NCI-H774 (cell line): ENCODE measurements at places on chromosomes 6 and 20.

DNA sequence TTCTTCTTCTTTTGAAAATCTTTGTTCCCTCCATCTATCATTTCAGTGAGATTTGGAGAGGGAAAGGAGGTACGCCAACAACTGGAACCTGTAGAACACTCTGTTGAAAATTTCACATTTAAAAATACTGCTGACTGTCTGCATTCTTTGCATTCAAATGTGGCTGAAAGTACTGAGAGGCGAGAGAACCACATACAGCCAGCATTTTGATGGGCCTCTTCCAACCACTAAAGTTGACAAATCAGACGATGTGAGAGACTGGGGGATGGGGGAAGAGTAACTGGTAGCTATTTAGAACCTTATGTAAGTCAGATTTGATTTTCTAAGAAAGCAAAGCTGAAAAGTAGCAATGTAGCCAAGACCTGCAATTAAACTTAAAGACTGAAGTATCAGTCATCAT is 77.5 kb downstream of the FKBP5 start:
- no peak for DNase-seq

DNA sequence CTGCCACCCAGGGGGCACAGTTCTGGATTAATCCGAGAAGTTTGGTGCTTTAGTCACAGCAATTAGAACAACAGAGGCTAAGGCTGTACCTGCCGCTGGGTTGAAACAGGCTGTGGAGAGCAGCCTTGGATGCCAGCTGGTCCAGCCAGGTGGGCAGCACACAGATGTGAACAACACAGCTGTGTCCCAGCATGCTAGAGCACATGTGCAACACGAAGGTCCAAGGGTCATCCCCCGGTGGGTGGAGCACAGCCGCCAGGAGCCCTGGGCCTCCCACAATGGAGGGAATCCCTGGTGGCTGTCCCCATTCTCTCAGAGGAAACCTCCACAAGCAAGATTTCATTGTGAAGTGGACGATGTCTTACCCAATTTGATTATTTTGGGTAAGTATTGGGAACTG is 99.2 kb upstream of the SYNDIG1 start:
- DNase-seq: no peak

DNA sequence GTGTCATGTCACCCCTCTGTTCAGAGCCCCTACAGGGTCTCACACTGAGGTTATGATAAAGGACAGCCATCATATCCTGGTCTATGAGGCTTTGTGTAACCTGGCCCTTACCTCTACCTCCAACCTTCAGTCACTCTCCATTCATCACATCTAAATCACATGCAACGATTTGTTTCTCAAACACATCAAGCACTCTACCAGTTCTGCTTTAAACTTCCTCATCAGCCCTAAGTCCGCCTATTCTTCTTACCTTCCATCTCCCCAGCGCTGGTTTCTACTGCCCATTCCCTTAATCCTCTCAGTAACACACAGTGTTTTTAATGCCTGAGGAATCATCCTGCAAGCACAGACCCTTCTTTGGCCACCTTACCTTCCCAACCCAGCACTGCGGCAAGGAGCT is 17.9 kb upstream of the BACH2 start:
- no peak for DNase-seq

DNA sequence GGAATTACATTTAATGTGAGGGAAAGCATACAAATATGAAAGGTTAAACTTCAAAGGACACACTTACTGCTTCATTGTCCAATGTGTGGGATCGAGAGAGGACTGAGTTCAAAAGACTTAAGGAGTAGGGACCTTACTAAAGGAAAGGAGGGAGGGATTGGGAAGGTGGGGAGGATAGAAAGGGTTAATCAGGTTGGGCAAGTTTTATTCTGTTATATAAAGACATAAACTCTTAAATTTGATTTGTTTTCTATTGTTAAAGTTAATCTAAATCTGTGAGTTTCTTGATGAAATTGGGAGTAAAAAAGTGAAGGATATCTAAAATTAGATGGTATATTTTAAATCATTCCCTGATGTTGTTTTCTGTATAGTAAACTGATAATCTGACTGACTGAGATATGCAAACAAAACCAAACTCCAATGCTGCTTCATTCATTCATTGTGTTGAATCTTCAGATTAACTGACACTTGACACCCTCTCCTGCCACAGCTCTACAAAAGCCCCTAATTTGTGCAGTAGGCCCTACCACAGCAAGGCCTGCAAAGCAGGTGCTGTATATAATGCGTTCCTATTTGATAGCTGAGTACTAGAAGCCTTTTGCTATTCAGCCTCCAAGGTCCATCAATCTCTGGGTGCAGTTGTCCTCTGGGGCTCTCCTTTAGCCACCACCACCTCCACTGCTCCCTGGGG is 1.3 kb upstream of the UBE2J1 start:
- DNase-seq: peak; percentile 79

DNA sequence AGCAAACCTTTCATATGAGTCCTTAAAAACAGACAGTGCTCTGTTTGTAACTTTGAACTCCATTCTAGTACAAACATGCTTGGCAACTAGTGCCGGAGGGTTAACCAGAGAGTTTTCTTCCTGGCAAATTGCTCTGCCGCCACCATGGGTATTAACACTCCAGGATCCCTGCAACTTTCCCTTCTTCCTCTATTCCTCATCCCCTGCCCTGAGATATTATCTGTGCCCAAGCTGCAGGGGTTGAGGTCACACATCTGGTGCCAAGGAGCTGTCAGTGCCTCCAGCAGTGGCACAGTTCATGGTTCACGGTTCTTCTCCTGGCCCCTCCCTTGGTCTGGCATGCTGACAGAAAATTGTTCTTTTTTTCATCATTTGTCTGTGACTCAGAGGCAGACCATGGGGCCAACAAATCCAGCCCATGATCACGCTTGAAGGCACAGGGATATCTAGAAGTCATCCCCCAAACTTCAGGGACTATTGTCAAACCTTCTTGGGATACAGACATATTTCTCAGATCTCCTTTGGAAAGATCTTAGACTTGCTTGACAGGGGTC is 77.5 kb downstream of the ATXN1 start:
- DNase-seq: no peak

DNA sequence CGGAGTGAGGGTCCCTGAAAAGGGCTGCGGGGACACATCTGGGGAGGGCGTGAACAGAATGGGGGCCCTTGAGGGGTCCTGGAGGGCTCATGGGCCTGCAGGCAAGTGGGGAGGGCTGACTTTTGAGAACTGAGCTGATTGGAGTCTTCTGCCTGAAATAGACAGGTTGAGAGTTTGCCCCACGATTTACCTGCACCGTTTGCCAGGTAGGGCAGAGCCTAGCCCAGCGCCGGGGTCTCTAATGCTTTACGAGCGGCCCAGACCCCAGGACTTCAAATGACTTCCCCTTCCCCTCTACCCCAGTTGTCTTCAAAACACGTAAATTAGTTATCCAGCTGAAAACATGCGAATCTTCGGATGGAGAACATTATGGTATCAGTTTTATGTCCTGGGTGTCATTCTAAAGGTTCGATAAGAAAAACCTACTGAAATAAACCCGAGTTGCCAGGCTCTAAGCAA is 1.3 kb downstream of the PLCB1 start:
- no peak for DNase-seq

GRCh38 chr6:102137859-102138258 is 744.4 kb downstream of the GRIK2 start:
- no peak for DNase-seq

- no peak for DNase-seq
These were observed 8.0 kb downstream of the STK35 start for GRCh38 chr20:2109425-2110210.

- DNase-seq: no peak
These were observed 406.2 kb upstream of the AGPAT4 start for GRCh38 chr6:161679980-161680538.

GRCh38 chr6:36492092-36492491 is 49.3 kb downstream of the KCTD20 start:
- DNase-seq: no peak

GRCh38 chr6:1730882-1731281 is 121.2 kb downstream of the FOXC1 start:
- no peak for DNase-seq

GRCh38 chr6:113664909-113665308 is 192.2 kb upstream of the MARCKS start:
- DNase-seq: no peak

GRCh38 chr6:1242446-1242845 is 69.5 kb upstream of the FOXQ1 start:
- no peak for DNase-seq

GRCh38 chr6:133083248-133083967 is 157.7 kb upstream of the EYA4 start:
- DNase-seq: peak; percentile 61

- DNase-seq: no peak
These were observed 6.6 kb upstream of the ULBP2 start for GRCh38 chr6:149935246-149935645.

- no peak for DNase-seq
These were observed 95.2 kb upstream of the HDGFL1 start for GRCh38 chr6:22473991-22474682.

DNA sequence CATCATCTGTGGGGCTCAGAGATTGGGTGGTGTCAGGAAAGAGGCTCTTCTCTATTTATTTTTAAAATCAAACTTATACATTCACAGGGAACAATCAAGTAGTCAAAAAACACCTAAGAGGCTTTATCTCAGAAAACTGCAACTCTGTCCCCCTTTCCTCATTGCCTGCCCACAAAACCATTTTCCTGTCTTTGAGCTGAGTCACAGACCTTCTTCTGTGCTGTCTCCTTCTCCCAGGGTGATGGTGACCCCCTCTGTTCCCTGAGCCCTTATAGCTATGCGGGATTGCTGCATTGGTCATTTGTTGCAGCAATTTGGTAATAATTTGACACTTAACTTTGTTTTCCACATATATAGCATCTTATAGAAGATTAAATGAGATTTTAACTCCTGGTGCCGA is 195.2 kb upstream of the PROKR2 start:
- DNase-seq: no peak

DNA sequence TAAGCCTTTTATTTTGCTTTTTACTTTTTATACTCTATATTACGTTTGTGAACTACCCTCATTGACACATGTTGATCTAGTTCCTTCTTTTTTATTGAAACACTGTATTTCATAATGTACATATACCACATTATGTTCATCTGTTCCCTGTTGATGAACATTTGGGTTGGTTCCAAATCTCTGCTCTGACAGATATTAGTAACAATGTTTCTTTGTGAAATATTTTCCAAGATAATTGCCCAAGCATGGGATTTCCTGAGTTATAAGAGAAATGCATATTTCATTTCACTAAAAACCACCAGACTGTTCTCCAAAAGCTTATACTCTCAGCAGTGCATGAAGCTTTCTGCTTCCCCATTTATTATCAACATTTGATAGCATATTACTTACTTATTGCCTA is 44.2 kb upstream of the TNFRSF21 start:
- DNase-seq: no peak

- DNase-seq: no peak
These were observed 12.8 kb upstream of the PDYN start for GRCh38 chr20:2006452-2007361.

GRCh38 chr20:39736434-39737327 is 774.5 kb downstream of the DHX35 start:
- no peak for DNase-seq

DNA sequence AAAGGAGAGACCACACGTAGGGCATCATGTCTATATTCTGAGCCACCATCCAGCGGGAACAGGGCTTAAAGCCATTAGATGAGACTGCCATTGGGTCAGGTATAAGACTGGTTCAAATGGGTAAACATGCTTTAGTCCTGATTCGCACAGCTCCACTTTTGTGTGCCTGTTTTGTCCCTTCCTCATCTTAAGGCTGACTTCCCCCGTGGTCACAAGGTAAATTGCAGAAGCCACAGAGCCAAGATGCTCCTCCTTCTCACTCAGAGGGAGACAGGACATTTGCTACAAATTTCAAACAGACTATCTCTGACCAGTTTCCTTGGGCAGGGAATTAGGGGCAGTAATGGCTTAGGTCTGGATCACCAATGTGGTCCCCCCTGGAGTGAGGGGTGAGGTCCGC is 11.4 kb upstream of the IFNGR1 start:
- DNase-seq: no peak

DNA sequence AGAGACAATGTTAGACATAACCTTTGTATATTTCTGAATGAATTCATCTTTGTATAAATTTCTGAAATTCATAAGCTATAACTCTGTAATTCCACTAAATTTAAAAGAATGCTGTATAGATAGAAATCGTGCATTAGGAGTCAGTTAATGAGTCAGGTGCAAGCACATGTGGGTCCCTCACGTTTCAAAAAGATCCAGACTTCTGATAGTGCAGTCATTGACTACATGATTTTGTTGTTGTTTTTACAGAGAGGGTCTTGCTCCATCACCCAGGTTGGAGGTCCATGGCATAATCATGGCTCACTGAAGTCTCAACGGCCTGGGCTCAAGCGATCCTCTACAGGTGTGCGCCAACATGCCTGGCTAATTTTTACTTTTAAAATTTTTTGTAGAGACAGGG is 14.6 kb downstream of the ESF1 start:
- DNase-seq: no peak

DNA sequence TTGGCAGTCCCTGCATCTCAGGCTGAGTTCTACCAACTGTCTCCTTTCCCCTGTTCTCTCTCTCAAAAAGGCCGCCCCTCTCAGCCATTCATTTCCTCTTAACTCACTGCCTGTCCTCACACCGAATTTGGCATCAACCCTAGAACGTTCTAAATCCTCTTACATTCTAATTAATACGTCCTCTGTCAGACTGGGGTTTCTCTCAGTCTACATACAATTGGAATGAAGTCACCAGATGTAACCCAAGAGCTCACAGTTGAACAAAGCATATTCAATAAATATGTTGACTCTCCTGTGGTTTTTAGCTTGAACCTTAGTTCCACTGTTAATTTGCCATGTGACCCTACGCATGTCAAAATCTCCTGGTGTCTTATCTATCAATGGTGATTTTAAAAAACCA is 269.6 kb downstream of the CLIC5 start:
- DNase-seq: no peak

- DNase-seq: no peak
These were observed 57.8 kb upstream of the ZFAND3 start for GRCh38 chr6:37761554-37762271.

DNA sequence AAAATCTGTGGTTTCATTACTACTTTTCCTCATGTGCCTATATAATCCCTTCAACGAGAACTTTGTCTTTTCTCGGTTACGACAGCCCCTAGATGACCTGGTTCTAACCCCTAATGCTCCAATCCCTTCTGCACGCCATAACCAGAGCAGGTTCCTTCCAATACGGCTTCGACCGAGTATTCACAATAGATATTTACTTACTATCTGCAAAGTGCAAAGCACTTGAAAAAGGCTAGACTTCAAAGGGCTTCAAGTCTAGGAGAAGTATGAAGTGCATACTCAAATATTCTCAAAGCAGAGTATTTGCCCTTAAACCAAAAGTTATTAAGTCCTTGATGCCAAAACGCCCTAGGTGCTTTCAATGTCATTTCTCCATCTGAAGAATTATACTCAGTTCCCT is 63.4 kb upstream of the NHSL1 start:
- no peak for DNase-seq

- DNase-seq: no peak
These were observed 154.0 kb upstream of the CITED2 start for GRCh38 chr6:139528471-139528870.

- DNase-seq: no peak
These were observed 17.2 kb downstream of the ABT1 start for GRCh38 chr6:26613689-26614683.
